ENCODE measurements at places on chromosomes 3 and 15.
A peak's percentile ranks its signal among the peaks of the same experiment; 100 is the strongest.

DNA sequence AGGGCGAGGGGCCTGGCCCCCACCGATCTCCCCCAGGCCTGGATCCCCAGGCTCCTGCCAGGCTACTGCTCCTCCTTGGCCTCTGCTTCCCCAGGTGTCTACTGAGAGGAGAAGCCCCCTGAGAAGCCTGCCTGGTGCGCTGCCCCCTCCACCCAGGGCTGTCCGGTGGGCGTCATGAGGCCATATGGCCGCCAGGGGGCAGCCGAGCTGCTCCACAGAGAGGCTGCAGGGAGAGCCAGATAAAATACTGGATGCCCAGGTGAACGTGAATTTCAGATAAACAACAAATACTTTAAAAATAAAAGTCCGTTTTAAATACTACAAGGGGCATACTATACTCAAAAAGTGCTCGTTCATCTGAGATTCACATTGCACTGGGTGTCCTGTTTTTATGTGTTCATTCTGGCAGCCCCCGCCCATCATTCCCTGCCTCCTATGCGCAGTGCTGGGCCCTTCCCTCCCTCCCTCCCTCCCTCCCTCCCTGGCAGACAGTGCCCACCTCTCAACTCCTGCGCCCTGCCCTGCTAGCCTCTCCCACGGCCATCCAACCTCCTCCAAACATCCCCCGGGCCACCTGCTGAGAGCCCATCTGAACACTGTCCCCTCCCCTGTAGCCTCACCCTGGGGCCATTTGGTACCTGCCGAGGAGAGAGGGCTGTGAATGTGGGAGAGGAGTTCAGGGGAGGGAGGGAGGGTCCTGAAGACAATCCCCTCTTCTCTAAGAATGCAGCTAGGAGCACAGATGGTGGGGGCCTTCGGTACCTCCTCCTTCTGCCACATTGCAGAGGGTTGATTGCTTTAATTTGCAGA is 29.6 kb downstream of the PSTPIP1 start:
- peaks cover 51% of the 10 kb centered on the region for H3K36me3 ChIP-seq
- DNase-seq, result peak; percentile 46
- H3K4me1 ChIP-seq, result peaks cover 38% of the 10 kb centered on the region
- H3K27me3 ChIP-seq, result no peaks in the 10 kb centered on the region
- peak overlapping the region; percentile 38 for H3K27ac ChIP-seq
- H3K4me3 ChIP-seq, result no peak overlapping the region

DNA sequence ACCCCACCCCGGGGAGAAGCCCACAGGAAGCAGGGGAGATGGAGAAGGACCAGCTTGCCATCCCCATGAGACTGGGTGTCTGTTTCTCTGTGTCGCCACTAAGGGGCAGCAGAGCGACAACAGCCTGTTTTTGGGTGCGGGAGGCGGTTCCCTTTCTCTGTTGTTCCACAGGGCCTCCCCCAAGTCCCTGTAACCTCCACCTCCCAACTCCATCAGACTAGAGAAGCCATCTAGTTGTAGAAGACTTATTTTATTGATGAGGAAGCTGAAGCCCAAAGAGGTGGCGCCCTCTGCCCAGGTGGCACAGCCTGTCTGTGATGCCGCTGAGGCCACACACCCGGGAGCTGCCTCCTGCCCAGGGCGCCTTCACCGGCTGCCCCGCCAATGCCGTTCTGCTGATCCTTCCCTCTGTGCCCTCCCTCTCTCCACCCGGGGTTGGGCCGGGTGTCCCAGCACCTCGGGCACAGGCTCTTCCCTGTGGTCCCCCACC is 3.9 kb upstream of the CCDC9B start:
- H3K4me3 ChIP-seq, result no peak overlapping the region
- peak; percentile 56 for DNase-seq
- H3K27ac ChIP-seq, result no peak overlapping the region
- no peaks in the 10 kb centered on the region for H3K27me3 ChIP-seq
- no peaks in the 10 kb centered on the region for H3K36me3 ChIP-seq

DNA sequence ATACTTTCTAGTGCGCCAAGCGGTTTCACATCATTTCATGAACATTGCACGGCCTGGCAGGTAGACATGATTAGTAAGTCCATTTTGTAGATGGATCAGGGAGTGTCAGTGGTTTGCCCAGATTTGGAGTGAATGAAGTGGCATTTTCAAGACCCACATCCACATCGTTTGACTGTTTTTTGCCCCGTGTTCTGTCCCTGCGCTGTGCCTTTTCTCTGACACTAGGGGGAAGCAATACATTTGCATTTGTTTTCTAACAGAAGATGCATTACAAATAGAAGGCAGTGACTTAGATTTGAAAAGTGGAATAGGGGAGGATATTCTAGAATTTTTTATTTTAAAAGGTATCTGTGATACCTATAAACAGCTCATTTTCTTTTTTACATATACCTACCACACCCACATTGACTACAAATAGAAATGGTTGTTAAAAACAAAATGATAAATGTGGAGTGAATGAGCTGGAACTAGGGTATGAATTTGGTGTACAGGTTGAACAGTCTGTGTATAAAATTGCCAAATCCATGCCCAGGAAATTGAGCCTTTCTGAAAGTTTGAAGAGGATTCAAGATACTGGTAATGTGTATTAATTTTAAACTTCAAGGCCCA is 98.0 kb downstream of the USP13 start:
- no peak for DNase-seq
- no peaks in the 10 kb centered on the region for H3K27me3 ChIP-seq
- no peaks in the 10 kb centered on the region for H3K4me1 ChIP-seq
- no peak overlapping the region for H3K27ac ChIP-seq
- no peak overlapping the region for H3K4me3 ChIP-seq

- H3K27ac ChIP-seq, result peak overlapping the region; percentile 95
- no peak for DNase-seq
- no peaks in the 10 kb centered on the region for H3K36me3 ChIP-seq
- H3K27me3 ChIP-seq, result no peaks in the 10 kb centered on the region
- peak overlapping the region; percentile 92 for H3K4me3 ChIP-seq
Measured at GRCh38 chr3:114057011-114057347, 442 bp downstream of the QTRT2 start.

GRCh38 chr3:50319894-50320625 is 2.5 kb downstream of the HYAL2 start:
- H3K36me3 ChIP-seq, result no peaks in the 10 kb centered on the region
- no peak for DNase-seq
- no peaks in the 10 kb centered on the region for H3K27me3 ChIP-seq
- peak overlapping the region; percentile 93 for H3K4me3 ChIP-seq
- peaks cover 41% of the 10 kb centered on the region for H3K4me1 ChIP-seq

- H3K27me3 ChIP-seq, result no peaks in the 10 kb centered on the region
- H3K4me1 ChIP-seq, result no peaks in the 10 kb centered on the region
- H3K27ac ChIP-seq, result no peak overlapping the region
Measured at GRCh38 chr3:85801955-85802354, 843.2 kb downstream of the CADM2 start.
